ENCODE measurements at places on chromosomes 12 and 14.

GRCh38 chr12:11739980-11740577 is 90.6 kb downstream of the ETV6 start:
- DNase-seq, result no peak

GRCh38 chr12:52045794-52046199 is 5.4 kb upstream of the NR4A1 start:
- no peak for DNase-seq

GRCh38 chr14:41062826-41063225 is 543.9 kb upstream of the LRFN5 start:
- DNase-seq, result no peak

GRCh38 chr12:1339618-1340319 is 254.6 kb downstream of the FBXL14 start:
- no peak for DNase-seq

DNA sequence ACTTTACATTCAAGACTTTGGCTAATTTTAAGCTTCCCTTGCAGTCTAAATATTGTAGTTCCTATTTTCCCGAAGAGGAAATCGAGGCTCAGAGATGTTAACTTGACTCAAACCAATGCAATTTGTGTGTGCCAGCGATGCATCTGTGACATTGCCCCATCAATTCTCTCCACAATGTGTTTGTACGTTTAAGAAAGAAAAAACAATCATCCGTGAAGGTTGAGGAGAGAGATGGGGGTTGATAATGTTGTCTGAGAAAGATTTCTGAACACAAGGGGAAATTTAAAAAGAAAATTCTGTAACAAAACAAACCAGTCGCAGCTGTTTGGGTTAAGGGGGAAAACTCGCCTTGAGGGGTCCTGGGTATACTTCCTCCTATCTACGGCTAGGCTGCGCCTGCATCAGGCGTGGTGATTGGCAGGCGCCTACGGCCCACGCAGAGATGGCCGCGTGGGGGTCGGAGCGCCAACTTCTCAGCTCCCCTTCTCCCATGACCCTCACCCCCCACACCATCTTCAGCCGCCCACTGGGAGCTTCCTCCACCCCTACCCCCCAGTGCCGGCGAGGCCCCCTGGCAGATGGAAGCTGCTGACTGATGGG is 12.3 kb downstream of the SIX1 start:
- no peak for DNase-seq

DNA sequence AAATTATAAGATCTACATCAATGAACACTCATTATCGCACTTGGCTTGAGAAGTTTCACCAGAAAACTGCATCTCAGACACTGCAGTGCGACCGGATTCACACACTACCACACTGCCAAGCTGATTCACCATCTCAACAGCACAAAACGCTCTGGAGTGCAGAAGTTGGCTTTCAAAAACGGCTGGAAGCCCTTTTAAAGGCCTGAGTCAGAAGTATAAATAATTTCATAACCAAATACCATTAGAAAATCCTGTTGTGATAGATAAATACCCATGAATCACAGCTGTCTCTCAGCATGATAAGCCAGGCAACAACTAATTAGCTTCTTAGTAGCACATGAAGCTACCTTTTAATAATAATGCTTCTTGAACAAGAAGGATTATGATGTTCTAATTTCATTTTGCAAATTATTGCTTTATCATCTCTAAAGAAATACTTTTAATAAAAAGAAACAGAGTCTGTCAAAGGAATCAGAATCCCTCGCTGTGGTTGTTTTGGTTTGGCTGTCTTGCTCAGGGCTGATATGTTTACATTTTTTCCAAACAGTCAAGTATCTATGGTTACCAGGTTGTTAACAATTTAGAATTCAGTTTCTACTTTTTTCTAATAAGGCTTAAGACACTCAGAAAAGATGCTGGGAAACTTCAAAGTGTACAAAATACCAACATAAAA is 51.2 kb downstream of the SLC2A13 start:
- DNase-seq, result no peak

GRCh38 chr12:103498990-103499389 is 3.2 kb upstream of the C12orf42 start:
- no peak for DNase-seq

GRCh38 chr14:105410642-105411016 is 9.0 kb upstream of the MTA1 start:
- DNase-seq, result no peak

- no peak for DNase-seq
These were observed 23.6 kb upstream of the TMEM132D start for GRCh38 chr12:129927316-129927900.

- DNase-seq, result no peak
These were observed 73.4 kb upstream of the ATP2B1 start for GRCh38 chr12:89781946-89782550.

DNA sequence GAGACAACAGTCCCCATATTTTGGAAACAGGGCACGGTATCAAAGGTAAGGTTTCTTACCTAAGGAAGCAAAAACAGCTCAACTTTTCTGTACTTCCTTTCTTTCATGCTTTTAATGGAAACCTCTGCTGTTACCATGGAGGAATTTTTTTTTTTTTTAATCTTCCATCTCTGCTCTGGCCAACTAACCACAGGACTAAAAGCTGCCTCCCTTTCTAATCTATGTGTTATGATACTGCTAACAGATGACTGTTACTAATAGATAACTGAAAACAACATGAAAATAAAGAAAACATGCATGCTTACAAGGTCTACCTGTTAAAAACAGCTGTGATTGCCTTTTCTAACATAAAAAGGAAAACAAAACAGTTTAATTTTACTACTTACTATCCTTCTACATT is 168.4 kb downstream of the SOX5 start:
- DNase-seq, result no peak

- DNase-seq, result no peak
These were observed 64.1 kb downstream of the PPM1A start for GRCh38 chr14:60313093-60313492.

DNA sequence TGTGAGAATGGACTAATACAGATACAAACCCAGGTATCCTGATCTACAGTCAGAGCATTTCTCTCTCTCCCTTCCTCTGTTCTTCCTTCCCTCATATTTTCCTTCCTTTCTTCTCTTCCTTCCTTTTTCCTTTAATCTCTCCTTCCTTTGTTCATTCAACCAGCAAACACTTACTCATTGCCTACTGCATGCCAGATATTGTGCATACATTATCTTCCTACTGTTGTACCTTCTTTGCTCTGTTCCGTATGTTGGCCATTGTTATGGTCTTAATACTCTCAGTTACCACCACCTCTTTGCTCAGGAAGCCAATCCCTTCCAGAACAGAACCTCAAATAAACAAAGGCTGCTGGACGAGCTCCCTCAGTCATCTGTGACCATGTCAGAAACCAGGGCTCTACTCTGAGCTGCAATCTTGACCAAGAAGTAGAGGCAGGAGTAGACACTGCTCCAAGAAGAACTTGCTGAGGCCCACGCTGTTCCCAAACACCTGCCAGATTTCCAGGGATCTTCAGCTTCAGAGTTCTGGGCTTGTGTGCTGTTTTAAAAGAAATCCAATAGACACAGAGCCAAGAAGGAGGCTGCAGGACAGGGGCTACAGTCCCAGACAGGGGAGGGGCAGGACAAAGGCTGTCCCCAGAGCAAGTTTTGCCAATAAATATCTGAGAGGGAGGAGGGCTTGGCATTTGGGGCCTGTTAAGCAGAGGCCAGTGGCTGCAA is 526.7 kb upstream of the TBX3 start:
- DNase-seq, result no peak

- DNase-seq, result no peak
These were observed 10.7 kb upstream of the TBC1D30 start for GRCh38 chr12:64813723-64814122.

DNA sequence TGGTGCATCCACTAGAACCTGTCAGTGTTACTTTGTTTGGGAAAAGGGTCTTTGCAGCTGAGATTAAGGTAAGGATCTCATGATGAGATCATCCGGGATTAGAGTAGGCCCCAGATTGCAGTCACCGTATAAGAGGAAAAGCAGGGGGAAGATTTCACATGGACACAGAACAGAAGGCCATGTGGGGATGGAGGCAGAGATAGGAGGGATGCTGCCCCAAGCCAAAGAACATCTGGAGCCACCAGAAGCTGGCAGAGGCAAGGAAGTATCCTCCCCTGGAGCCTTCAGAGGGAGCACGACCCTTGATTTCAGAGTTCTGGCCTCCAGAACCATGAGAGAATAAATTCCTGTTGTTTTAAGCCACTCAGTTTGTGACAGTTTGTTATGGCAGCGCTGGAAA is 39.6 kb downstream of the CMKLR1 start:
- no peak for DNase-seq

DNA sequence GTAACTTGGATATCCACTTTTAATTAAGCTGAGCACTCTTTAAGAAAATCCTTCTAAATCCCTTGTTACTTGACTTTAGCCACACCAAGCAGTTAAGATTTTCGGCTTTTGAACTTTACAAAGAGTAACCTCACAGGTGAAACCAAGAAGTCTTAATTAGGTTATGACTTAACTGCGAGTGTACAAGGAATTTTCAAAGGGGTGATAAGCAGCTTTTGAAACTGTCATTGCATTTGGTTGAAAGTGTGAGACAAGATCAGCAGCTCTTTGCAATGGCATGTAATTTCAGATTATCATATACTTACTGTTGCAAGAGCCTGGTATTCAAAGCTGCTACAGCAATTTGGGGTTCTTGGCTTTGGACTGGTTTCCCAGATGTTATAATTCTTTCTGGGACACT is 137.5 kb downstream of the TMEM117 start:
- no peak for DNase-seq

- DNase-seq, result no peak
These were observed 126.3 kb upstream of the FBXO33 start for GRCh38 chr14:39558525-39558924.

GRCh38 chr14:98370352-98370751 is 901.6 kb downstream of the BCL11B start:
- DNase-seq, result no peak

DNA sequence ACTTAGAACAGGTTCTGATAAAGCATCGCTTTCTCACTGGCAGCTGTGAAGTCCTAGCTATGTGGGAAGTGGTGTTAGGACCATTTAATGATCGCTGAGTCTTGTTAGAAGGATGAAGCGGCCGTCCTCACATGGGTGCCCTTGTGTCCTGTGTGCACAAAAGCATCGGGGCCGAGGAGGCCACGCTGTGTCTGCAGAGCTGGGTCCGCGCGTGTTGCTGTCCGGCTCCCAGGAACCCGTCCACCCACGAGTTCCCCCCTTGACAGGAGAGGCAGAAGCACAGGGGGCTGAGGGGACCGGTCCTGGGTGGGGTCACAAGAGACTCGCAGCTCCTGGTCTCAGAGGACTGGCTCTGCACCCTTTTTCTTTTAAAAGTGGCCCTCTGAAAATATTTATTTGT is 90.4 kb downstream of the ADGRD1 start:
- DNase-seq, result no peak

DNA sequence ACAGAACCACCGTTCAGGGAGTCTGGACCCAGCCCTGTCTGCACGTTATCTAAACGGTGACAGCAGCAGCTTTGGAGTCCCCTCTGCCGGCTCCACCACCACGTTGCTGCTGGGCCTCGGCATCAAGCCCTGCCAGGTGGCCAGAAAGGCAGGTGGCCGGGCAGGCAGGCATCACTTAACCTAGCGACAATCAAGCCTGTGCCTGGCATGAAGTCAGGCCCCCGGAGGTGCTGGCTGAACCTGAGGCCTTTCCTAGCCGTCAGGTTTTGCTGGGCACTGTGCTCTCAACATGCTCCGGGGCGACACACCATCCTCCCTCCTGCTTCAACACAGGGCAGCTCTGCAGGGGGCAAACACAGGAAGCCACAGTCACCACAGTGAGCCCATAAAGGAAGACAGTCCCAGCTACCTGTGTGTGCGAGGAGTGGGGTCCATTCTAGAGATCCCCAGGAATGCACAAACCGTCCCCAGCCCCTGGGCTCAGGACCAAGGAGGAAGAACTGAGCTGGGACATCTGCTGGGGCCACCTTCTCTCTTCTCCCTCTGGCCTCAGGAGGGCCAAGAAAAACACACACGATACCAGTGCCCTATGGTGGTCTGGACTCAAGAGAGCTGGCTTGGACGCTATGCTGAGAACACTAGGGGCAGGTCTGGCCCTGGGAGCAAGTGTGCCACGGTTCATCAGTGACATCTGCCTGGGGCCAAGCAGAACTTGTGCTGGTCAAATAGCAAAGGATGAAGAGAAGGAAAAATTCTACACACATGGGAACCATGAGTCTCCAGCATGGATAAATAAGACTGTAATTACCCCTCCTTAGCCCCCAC is 44.7 kb downstream of the CCDC88C start:
- DNase-seq, result peak; percentile 28

DNA sequence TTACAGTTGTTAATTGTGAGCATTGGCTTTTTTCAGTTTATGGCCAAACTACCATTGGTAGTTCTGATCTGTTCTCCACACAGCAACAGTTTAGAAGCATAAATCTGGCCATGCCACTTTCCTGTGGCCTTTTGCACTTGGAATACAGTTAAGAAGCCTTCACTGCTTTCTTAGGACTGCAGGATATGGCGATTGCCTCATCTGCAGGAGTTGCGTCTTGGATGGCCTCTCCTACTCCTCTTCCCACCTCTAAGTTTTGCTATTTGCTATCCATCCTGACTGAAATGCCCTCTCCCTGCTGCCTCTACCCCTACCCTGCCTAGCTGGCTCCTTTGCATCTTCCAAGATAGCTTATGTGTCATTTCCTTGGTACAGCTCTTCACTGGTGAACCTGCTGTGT is 12.8 kb upstream of the BMAL2 start:
- DNase-seq, result no peak

DNA sequence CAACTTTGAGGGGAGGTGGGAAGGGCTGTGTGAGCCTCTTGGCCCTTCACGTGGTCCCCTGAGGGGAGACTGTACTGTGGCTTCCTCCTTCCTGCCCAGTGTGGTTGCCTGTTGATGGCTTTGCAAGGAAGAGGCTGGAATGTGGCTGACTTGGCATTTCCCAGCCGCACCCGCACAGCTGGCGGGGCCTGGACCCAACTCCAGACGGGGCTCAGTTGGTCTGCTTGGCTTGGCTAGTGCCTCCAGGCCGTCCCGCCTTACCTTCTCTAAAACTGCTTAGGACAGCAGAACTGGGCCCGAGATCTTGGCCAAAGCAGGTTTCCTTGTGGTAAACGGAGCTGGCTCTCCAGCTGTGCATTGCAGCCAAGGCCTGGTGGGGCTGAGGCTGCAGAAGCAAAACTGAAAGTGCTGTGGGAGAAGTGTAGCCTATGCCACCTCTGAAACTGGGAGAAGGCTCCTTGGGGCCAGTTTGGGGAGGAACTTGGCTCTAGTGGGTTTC is 139.5 kb downstream of the SMOC1 start:
- DNase-seq, result no peak

- DNase-seq, result peak; percentile 10
These were observed 40.9 kb downstream of the DAD1 start for GRCh38 chr14:22547948-22548750.

- peak; percentile 28 for DNase-seq
These were observed 21.4 kb downstream of the PACS2 start for GRCh38 chr14:105335735-105336476.

GRCh38 chr12:26724309-26724702 is 108.7 kb downstream of the ITPR2 start:
- no peak for DNase-seq

Measured in NCI-H2171 (cell line).